ENCODE measurements at places on chromosomes 2 and 18. TPM values are rescaled to one million over a fixed set of nuclear protein-coding genes. Genes with fewer than 3 reads are reported as not detected.
A peak's percentile ranks its signal among the peaks of the same experiment; 100 is the strongest.

DNA sequence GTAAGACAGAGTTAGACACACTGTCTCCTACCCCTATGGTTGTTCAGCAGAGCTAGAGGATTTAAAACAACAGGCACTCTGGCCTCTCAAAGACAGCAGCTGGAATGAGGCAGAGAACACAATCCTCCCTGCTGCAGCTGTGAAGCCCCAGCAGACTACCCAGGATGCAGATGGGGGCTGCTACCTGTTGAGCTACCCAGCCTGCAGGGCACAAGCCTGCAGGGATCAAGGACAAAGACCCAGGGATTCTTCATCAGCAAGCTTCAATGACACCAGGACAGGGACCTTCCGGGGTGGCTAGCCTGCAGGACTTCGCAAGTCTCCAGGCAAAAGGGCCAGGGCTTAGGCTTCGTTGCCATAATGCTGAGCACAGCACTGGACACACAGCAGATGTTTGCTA lies 27.2 kb downstream of the GALNT14 start:
- no peak for DNase-seq

GRCh38 chr2:161223139-161223732 lies 63.0 kb downstream of the TANK start:
- DNase-seq, result peak; percentile 40

- no peak for DNase-seq
Measured at GRCh38 chr18:2883076-2883735, 36.4 kb downstream of the EMILIN2 start.

DNA sequence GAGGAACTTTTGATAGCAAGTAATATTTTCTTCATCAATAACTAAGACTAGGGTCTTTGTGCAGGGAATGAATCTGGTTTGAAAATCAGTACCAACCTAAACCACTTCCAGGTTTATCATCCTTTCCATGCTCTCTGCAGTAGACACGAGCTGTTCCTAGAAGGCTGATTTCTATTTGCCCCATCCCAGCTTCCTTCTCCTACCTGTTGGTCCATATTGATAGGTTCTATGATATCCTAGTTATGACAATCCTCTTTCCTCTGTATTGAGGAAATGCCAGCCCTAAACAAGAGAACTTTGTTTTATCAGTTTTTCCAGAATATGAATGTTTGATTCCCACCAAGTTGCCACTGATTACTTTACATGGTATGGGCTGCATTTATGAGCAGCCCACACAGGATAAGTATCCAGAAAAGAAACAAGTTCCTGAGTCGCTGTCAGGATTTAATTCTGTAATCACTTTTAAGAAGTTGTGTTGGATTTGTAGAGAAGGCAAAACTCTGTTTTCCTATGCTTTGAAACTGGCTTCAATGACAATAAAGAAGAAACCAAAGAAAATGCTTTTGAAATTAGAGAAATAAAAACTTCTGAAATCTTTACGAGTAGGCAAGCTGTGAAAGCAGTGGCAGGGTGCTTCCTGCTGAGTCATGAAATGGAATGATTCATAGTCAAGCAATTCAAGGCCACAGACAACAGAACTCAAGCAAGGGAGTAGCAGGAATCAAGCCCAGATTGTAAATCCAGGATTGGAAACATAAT lies 37.3 kb upstream of the TANK start:
- DNase-seq, result peak; percentile 92

HOXD12 gene
- total RNA-seq, result not detected

CYS1 gene
- total RNA-seq, result 0.13 TPM

CELF4 gene
- total RNA-seq, result not detected

DNA sequence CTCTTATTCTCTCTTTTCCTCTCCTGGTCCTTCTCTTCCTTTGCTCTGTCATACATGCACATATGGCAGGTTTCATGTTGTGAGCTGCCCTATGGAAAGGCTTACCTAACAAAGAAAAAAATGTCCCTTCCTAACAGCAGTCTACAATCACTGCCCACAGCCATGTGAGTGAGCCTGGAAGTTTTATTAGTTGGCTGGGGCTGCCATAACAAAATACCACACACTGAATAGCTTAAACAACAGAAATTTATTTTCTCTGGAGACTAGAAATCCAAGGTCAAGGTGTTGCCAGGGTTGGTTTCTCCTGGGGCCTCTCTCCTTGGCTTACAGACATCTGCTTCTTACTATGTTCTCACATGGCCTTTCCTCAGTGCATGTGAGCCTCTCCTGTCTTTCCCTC lies 142.1 kb downstream of the TRIB2 start:
- DNase-seq, result no peak

Measured in LHCN-M2 (cell line).